Karpas-422 (cell line): ENCODE measurements at places on chromosomes 12 and 14. TPM values are rescaled to one million over a fixed set of nuclear protein-coding genes. Genes with fewer than 3 reads are reported as not detected.
A peak's percentile ranks its signal among the peaks of the same experiment; 100 is the strongest.

The TROAP gene
- total RNA-seq = 20.2 and 58.2 TPM in 2 replicates

GRCh38 chr12:57730336-57731067 lies 8.0 kb downstream of the AGAP2 start:
- no peak for DNase-seq

GRCh38 chr14:30906752-30907658 lies 32.6 kb downstream of the COCH start:
- DNase-seq = peak; percentile 75

The CCDC175 gene
- total RNA-seq = not detected in 2 replicates

GRCh38 chr12:125305231-125305630 lies 240.0 kb downstream of the AACS start:
- DNase-seq = no peak

- no peak for DNase-seq
These were observed 59.3 kb downstream of the IFNG start for GRCh38 chr12:68100241-68100640.

The KLHL33 gene
- total RNA-seq = not detected in 2 replicates

The ADAMTS20 gene
- total RNA-seq = not detected in 2 replicates

The RAN gene
- total RNA-seq = 897 and 1,159 TPM in 2 replicates

DNA sequence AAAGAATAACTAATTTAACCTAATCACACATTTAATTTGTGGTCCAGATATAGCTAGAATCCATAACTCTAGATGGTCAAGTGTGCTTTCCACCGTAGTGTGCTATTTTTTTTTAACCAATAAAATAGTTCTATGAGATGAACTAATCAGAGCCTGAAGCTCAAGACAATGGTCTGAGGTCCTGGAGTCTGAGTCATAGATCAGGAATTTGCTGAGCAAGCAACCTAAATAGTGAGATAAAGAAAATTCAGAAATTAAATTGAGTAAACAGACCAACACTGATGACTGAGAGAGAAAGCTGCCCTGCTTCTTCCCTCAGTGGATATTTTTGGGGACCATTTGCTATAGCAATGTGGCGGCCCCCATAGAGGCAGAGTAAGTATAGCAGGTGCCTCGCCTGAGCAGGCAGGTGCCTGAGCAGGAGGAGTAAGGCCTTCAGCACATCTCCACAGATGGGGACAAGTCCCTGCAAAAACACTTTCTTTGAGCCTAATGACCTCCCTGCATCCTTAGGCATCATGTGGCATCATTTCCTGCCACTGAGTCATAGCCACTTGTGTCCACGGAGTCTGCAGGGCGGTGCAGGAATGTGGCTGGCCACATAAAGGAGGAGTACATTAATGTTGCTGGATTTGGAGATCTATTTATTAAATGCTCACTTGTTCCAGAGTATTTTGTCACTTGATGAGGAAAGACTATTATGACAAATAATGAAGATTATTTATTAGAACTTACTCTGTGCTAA lies 13.9 kb upstream of the CLEC4E start:
- no peak for DNase-seq

GRCh38 chr14:63901434-63902085 lies 48.8 kb downstream of the SYNE2 start:
- no peak for DNase-seq

DNA sequence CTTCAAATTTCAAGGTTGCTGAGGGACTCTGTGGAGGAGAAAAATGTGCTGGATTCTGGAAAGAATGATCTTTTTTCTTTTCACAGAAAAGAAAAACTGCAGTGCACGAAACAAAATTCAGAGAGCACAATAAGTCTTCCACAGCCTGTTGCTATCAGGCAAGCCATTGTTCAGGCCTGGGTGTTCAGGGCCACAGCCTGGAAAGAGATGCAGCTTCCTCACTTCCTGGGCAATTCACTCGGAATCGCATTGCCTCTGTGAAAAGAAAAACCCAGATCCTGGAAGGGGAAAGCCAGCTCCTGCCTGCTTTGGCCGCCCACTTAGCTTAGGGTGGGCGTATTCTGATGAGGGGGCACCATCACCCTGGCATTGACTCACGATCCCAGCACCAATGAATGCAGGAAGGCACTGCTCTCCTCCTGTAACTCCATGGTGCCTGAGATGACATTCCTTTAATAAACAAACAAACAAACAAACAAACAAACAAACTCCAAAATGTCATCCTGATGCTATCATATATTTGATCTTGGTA lies 863.9 kb downstream of the BCL11B start:
- no peak for DNase-seq

DNA sequence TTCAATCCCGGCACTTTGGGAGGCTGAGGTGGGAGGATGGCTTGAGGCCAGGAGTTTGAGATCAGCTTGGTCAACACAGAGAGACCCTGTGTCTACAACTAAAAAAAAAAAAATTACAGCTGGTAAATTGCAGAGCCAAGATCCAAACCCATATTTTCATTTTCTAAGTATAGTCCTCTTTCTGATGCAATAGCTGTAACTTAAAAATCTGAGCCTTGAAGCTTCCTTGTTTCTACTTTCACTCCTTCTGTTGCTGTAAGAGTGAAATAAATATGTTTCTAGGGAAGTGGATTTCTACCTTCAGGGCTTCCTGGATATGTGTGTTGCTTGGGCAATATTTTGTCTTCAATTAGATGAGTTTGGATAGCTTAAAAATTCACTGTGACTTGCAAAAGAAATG lies 42.0 kb upstream of the PRICKLE1 start:
- peak; percentile 36 for DNase-seq

DNA sequence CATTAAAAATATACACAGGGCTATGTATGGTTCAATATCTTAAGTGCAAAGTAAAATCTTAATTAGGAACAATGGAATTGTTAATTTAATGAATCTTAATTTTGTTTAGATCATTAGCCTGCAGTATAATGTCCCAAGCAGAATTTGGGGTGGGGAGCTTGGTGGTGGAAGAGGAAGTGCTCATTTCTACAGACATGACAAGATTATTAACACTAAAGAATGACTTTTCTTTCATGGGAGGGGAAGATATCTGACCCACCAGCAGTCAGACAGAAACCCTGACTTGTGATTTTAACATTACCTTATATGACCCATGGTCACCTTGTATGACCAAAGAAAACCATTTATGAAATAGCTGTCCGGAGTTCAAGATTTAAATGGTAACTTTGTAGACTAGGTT lies 41.3 kb upstream of the HIF1A start:
- peak; percentile 66 for DNase-seq

The PROX2 gene
- total RNA-seq = 2.3 and 2.6 TPM in 2 replicates

- DNase-seq = no peak
These were observed 6.6 kb downstream of the PLEKHG6 start for GRCh38 chr12:6316921-6317692.

GRCh38 chr12:75751769-75752471 lies 240.5 kb upstream of the KRR1 start:
- DNase-seq = no peak

The TC2N gene
- total RNA-seq = not detected in 2 replicates

DNA sequence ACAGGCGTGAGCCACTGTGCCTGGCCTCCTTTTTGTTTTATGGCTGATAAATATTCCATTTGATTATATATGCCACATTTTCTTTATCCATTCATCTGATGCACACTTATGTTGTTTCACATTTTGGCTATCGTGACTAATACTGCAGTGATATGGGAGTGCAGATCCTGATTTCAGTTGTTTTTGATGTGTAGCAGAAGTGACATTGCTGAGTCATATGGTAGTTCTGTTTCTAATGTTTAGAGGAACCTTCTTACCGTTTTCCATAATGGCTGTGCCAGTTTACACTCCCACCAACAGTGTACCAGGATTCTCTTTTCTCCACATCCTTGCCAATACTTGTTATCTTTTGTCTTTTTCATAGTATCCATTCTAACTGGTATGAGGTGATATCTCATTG lies 235.9 kb downstream of the ERC1 start:
- DNase-seq = no peak

The SCNN1A gene
- not detected in 2 replicates for total RNA-seq

DNA sequence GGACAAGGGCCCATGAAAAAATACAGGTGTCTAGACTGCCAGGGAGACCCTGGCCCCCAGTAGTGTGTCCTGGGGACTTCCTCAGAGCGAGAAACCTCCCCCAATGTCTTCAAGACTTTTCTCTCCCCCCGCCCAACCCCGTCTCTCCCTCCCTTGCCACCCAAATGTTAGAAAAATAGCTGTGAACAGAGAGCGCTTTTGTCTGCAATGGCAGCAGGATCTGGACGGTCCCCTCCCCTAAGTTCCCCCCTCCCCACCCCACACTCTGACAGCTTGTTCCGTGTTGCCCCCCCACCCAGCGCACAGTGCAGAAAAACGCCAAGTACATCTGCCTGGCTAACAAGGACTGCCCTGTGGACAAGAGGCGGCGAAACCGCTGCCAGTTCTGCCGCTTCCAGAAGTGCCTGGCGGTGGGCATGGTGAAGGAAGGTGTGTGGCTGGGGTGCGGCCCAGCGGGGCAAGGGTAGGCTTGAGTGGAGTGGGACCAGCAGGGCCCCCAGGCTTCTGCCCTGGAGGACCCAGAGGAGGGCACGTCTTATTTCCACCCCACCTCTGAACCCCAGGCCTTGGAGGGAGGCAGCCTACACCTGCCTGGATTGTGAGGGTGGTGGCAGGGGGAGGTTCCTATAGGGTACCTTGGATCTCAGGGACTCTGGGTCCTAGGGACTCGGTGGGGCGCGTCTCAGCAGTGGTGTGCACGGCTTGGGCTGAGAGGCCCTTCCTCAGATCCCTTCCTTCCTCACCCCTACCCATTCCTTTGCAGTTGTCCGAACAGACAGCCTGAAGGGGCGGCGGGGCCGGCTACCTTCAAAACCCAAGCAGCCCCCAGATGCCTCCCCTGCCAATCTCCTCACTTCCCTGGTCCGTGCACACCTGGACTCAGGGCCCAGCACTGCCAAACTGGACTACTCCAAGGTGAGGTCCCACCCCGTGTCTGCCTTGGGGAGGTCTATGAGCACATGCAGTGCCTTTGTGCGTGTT lies 4.8 kb downstream of the NR4A1 start:
- DNase-seq = no peak

DNA sequence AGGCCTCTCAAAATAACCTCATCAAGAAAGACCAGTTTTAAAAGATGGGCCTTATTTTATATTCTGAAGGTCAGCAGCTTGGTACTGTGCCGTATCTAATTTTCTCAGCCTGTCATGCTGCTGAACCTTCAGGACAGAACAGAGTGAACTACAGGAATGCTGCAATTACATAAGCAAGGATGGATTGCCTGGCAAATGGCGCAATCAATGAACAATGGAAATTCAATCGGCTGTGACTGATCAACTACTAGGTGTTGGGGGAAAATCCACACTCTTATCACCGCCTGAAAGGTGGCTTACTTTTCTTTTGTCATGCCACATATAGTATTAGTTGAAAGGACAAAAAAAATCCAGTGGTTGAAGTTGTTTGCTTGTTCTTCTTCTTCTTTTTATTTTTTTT lies 8.5 kb downstream of the ACSS3 start:
- no peak for DNase-seq

- no peak for DNase-seq
These were observed 24.5 kb upstream of the PPP1R13B start for GRCh38 chr14:103871596-103872480.

- DNase-seq = no peak
These were observed 2.3 kb upstream of the HSPB8 start for GRCh38 chr12:119176267-119177055.

The SERPINA12 gene
- not detected in 2 replicates for total RNA-seq

- DNase-seq = no peak
These were observed 759.5 kb upstream of the TBX3 start for GRCh38 chr12:115443351-115443938.

- no peak for DNase-seq
These were observed 10.3 kb upstream of the SERPINA3 start for GRCh38 chr14:94601884-94602391.

The RARG gene
- total RNA-seq = 1.7 and 6.5 TPM in 2 replicates

The PLEK2 gene
- not detected in 2 replicates for total RNA-seq

DNA sequence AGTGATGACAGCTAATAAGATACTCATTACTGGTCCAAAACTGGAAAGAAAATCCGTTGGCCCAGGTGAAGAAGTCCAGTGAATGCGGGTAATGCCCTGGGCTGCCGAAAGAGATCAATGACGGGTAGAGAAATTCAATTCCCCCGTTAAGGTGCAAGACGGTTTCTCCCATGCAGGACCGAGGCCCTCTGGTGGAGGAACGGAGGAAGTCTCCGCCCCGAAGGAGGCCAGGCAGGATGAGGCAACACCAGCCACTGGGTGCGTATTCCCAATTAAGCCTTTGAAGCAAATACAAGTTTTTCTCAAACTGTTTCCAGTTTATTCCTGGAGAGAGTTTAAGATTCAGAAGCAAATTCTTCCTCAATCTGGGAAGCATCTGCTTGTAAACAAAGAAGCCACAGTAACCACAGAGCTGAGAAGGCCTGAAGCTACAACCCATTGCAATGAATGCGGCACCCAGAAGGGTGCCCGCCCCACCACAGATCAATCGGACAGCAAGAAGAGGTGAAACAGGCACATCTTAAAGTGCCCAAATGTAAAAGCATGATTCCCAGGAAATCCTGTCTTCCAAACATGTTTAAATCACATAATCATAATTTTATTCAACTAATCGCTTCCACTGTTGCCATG lies 118.5 kb downstream of the TTC7B start:
- peak; percentile 88 for DNase-seq

- no peak for DNase-seq
These were observed 57.4 kb downstream of the BAZ1A start for GRCh38 chr14:34817768-34818167.

The PTPRO gene
- 0.11 TPM in 1 of 2 replicates, not detected in the other for total RNA-seq

DNA sequence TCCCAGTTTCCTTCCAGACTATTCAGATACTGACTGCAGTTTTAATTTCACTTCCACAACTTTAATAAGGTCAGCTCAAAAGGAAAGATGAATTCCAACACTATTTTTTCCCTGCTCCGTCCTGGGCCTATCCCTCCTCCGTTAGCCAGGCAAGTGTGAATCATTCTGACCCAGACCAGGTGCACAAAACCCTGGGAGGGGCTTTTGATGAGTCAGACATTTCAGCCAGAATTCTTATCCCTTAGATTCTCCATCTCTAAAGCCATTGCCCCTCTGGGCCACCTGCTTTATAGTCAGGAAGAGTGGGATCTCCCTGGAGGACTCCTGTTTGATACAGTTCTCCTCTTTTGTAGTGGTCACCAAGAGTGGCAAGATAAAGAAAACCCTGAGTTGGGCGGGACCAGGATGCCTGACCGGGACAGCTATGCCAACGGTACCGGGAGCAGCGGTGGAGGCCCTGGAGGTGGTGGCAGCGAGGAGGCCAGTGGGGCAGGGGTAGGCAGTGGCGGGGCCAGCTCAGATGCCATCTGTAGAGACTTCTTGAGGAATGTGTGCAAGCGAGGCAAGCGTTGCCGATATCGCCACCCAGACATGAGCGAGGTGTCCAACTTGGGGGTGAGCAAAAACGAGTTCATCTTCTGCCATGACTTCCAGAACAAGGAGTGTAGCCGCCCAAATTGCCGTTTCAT lies 2.2 kb downstream of the ZC3H10 start:
- no peak for DNase-seq

The STON2 gene
- not detected in 2 replicates for total RNA-seq

DNA sequence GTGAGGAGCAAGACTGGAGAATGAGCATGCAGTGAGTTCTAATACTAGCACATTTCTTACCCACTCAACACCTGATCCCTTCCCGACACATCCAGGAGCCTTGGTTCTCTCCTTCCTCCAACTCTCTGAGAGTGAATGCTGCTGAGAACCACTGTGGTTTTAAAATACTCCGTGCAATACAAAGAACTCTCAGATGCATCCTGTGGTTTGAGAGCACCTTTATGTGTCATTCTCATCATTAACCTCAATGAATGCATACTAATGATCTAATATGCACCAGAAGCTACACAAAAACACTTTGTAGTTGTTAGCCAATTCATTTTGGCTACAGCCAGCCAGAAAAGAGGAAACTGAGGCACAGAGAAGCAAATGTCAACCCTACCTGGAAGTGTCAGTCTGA lies 87.6 kb downstream of the GALNT8 start:
- DNase-seq = no peak

- DNase-seq = no peak
These were observed 28.5 kb downstream of the OSBPL8 start for GRCh38 chr12:76531056-76531455.
